Fibroblast of the aortic adventitia (primary cell): ENCODE measurements at places on chromosomes 1 and 21. TPM values are rescaled to one million over a fixed set of nuclear protein-coding genes. Genes with fewer than 3 reads are reported as not detected.

The PDZK1IP1 gene
- total RNA-seq = not detected in 2 replicates

The OR2L5 gene
- under 0.01 TPM in 1 of 2 replicates, not detected in the other for total RNA-seq

The NR1I3 gene
- total RNA-seq = not detected in 2 replicates

The NGF gene
- total RNA-seq = 2.9 and 20.2 TPM in 2 replicates

DNA sequence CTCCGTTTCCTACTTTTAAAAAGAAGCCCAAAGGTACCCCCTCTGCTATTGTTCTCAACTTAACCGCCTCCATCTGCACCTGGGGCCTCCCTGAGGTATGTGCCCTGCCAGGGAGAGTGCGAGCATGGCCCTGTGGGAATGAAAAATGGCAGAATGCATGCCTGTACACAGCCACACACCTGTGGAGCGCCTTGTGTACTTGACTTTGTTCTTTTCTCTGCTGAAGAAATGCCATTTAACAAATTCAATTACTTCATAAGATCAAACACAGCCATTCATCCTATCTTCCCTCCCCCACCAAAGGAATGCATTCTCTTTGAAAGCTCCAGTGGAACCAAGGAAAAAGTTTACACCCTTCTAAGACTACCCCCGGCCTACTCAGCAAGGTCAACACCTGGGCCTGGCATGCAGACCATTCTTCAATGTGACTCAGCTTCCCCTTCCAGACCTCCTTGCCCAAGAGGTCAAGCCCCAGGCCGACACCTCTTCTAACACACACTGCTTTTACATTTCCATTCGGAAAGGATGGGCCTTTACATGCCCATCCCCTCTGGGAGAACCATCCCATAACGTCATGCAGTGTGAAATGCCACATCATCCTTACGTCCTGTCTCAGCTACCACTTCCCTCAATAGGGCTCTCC lies 123.7 kb downstream of the SMYD2 start:
- no peak for DNase-seq

- DNase-seq = peak; percentile 39
Observed at GRCh38 chr1:84174051-84174556, 30.0 kb downstream of the PRKACB start.

DNA sequence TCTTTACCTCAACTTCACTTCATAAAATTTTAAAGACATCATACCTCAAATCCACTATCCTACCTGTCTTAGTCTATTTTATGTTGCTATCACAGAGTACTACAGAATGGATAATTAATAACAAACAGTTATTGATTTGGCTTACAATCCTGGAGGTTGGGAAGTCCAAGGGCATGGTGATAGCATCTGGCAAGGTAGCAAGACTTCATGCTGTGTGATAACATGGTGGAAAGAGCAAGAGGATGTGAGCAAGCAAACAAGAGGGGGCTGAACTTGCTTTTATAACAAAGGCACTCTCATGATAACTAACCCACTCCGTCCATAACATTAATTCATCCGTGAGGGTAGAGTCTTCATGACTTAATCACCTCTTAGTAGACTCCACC lies 33.8 kb downstream of the C21orf91 start:
- no peak for DNase-seq
